ENCODE measurements at places on chromosomes 5 and 9. TPM values are rescaled to one million over a fixed set of nuclear protein-coding genes. Genes with fewer than 3 reads are reported as not detected.

The CAPSL gene
- total RNA-seq: 4.5 TPM

The PCDHA12 gene
- 4.3 TPM for total RNA-seq

The CCNJL gene
- 47.0 TPM for total RNA-seq

The RMRP gene
- 15,053 TPM for total RNA-seq

The MCC gene
- 21.4 TPM for total RNA-seq

The OMD gene
- total RNA-seq: 1.1 TPM

The ANXA1 gene
- 12.1 TPM for total RNA-seq

The PCDHGA5 gene
- 9.4 TPM for total RNA-seq

The EIF4EBP3 gene
- total RNA-seq: 11.7 TPM

The ADGRD2 gene
- 0.31 TPM for total RNA-seq

The TRAF1 gene
- 6.5 TPM for total RNA-seq

The GPX3 gene
- 216 TPM for total RNA-seq

The PTGR1 gene
- total RNA-seq: 20.9 TPM

The SLC34A3 gene
- total RNA-seq: 0.24 TPM

The SLC6A3 gene
- total RNA-seq: 1.5 TPM

The CDC20B gene
- 4.8 TPM for total RNA-seq

DNA sequence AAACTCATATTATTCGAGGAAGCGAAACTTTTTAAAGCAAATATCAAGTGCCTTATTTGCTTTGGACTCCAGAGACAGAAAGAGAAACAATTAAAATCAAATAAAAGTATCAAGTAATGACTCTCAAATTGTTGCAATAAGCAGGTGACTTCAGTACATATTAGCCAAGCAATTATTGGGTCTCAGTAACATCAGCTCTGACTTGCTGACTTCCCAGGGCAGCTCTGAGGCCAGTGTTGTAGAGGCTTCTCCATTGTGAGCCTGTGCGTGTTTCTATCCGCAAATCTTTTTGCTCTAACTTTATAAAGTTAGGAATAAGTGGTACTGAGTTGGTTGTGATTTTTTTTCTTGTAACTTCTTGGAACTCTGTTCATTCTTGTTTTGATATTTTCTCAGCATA, 186.8 kb upstream of the PRLR start:
- no peak for DNase-seq

GRCh38 chr5:97547999-97548738, 365.1 kb upstream of the RIOK2 start:
- DNase-seq: no peak

DNA sequence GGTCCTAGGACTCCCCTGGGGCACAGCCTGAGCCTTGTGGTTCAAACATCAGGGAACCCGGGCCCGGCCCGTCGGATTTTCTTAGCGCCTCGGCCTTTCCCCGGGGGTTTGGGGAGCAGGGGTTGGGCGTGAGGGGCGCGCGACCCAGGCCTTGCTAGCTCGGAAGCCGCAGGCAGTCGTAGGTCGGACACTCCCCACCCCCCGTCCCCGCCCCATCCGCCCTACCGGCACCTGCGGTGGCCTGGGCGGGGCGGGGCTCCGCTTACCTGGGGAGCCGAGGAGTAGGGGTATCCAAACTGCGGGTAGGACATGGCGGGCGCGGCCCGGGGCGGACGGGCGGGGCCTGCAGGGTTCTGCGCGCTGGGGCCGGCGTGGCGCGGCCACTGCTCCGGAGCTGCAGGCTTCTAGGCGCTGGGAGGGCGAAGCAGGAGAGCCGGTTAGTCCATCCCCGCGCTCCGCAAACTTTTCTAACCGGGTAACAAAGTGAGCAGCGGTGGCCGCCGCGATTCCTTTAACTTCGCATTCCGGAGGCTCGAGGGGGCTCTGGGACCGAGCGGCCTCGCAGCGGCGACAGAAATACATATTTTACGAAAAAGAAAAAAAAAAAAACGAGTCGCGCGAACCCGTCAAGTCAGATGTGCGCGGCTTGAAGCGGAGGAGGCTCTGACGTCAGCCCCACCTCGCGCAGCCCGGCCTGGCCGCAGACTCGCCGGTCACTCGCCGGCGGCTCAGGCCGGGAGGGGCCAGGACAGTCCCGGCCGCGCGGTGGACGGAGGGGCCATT, at the start of gene IRX4:
TSS of gene IRX4 (minus strand) at position 589 of the 783 bp plus-strand sequence. CDS start at position 311, 278 bp downstream.
- DNase-seq: peak; percentile 30

DNA sequence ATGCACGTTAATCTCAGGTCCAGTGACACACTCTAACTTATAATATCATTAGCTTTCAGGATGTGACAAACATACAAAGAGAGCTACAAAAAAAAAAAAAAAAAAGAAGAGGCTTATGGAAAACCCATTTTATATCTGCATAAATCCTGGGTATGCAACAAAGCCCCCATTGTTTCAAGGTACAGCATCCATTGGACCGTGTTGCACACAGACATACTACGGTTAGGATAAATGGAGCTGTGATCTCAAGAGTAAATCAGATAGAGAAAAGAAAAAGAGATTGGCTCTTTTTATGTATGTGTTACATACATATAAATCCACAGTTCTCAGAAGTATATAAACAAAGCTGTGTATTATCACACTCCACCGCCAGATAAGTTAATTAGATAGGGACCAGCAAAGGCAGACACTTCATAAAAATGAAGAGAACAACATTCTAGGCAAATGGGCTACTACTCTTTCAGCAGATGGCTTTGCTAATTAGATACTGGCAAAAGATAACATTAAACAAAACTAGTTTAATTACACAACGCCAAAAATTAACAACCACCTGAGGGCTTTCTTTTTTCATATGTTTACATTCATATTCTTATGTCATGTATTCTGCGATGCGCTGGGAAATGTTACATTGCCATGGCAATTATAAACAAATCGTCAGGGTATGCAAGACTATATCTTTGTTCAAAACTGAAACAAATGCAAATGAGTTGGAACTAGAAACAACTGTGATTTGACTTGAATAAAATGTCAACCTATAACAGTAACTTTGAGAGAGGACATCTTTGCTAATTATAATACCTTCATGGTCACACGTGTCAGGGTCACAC, 304.2 kb downstream of the SEMA5A start:
- no peak for DNase-seq

DNA sequence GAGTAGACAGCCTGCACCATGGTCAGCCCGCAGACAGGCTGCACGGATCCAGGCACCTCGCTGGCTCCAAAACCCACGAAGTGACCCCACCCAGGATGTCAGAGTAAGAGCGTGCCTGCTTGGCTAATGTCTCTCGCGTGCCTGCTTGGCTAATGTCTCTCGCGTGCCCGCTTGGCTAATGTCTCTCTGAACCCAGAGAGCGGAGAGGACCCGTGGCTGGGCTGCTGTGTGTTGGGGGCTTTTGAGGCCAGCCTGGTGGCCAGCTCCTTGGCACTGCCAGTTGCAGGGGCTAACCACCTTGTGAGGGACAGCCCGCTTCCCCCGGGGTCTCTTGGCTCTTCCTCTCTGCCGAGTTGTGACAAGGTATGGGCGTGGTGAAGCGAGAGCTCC, 8.9 kb upstream of the RXRA start:
- no peak for DNase-seq

DNA sequence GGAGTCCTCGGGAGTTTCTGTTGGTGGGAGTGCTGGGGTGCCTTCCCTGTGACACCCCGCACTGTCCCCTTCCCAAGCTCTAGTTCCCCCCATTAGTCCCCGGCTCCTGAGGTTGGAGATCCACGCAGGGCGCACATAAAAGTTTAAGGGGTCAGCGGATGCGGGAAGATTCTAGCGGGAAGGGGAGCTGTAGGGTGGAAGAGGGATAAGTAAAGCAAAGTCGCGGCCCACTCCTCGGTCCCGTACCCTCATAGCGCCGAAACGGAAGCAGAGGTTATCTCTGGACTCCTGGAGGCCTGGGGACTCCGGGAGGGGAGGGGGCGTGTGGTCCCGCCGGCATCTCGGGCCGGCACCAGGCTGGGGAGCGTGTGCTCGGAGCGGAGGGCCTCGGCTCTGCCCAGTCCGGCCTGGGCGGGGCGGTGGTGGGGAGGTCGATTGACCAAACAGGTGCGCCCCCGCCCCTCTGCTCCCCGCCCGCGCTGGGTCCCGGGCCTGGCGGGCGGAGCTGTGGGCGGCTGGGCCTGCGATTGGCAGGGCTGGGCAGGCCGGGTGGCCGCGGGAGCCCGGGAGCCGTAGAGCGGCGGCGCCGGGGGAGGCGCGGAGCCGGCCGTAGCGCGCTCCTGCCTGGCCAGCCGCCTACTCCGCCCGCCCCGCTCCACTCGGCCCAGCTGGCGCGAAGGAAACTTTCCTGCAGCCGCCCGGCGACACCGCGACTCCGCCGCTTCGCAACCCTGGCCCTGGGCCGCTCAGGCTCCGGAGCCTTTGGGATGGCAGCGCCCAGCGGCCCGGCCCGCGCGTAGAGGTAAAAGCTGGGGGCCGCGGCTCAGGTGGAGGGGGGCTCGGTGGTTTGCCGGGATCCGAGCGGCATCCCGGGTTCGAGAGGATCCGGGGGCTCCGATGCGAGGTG, 52.2 kb upstream of the DAB2IP start:
- DNase-seq: peak; percentile 27

GRCh38 chr9:79813258-79813638, 241.5 kb downstream of the TLE4 start:
- no peak for DNase-seq

- DNase-seq: no peak
Observed at GRCh38 chr5:126004636-126005035, 418.6 kb upstream of the GRAMD2B start.

- no peak for DNase-seq
Observed at GRCh38 chr9:77903666-77904285, 127.8 kb downstream of the GNAQ start.

GRCh38 chr5:57492632-57493031, 10.0 kb upstream of the ACTBL2 start:
- DNase-seq: no peak

- no peak for DNase-seq
Observed at GRCh38 chr5:167731951-167732350, 559.5 kb upstream of the WWC1 start.

GRCh38 chr9:87950765-87951488, 23.4 kb downstream of the CDK20 start:
- no peak for DNase-seq

DNA sequence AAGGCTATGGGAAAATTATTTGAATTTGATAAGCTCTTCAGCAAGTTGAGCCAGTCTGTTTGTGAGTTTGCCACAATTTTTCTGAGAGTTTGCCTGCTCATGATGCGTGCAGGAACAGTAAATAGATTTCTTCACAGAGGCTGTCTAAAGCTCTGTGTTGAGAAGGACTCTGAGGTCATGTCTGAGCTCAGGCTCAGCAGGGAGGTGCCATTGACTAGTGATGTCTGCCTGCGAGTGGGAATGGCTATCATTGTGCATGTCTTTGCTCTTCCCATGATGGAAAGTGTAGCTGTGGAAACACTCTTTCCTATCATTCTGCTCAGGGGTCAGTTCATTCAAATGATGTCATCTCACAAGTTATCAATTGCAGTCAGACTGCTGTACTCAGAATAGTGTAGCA, 142.8 kb downstream of the RASEF start:
- DNase-seq: no peak

DNA sequence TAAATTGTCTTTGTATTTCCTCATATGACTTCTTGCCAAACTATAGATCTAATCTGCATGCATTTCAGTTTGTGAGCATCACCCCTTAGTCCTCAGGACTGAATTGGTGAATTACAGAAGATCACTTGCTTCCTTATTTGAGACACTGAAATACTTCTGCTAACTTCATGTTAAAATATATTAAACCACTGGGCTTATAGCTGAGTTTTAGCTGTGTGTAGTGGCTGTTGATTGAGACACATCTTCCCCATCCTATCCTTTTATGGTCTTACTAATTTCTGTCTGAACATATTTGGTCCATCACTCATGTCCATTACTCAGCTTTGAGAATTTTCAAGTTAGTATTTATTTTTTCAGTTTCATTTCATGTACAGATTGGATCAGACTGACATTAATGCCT, 295.9 kb downstream of the PSAT1 start:
- DNase-seq: no peak

GRCh38 chr9:95764533-95765319, 110.8 kb upstream of the ERCC6L2 start:
- DNase-seq: no peak

DNA sequence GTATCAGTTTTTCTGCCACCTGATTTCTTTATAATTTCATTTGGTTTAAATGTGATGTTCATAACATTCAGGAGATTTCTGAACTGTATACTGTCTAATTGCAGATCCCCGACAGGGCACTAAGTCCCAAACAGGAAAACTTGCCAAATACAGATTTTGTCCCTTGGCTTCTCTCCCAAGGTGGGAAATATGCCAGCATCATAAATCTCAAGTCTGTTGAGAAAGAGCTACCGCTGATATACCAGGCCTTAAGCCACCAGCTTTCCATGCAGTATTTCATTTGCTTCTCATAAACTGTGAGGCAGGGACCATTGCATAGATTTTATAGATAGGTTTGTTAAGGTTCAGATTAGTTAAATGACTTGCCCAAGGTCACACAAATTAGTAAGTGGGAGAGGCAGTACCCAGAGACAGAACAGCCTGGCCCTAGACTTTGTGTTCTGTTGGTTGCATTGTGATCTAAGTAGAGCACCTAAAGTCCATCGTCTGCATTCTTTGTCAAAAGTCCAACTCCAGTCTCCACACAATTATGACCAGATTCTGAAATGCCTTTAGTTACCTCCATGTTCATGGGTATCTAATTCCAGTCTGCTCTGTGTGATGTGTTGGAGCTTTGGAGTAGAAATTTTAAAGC, 16.2 kb downstream of the GPR21 start:
- no peak for DNase-seq

GRCh38 chr5:41637424-41637823, 127.0 kb upstream of the PLCXD3 start:
- no peak for DNase-seq

DNA sequence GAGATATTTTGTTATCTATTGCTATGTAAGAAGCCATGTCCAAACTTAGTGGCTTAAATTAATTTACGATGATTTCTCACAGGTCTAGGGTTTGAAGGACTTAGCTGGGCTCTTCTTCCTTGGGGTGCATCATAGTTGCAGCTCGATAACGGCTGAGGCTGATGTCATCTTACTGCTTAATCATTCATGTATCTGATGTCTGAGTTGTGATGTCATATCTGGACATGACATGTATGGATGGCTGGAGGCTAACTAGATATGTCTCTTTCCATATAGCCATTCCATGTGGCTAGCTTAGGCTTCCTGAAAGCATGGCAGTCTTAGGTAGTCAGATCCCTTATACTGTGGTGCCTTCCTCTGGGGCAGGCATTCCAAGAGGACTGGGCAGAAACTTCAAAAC, 31.6 kb downstream of the ADGRV1 start:
- DNase-seq: no peak

GRCh38 chr5:179608131-179608581, 15.3 kb downstream of the HNRNPH1 start:
- DNase-seq: peak; percentile 16

GRCh38 chr9:109967651-109968642, 187.9 kb downstream of the PALM2AKAP2 start:
- no peak for DNase-seq

DNA sequence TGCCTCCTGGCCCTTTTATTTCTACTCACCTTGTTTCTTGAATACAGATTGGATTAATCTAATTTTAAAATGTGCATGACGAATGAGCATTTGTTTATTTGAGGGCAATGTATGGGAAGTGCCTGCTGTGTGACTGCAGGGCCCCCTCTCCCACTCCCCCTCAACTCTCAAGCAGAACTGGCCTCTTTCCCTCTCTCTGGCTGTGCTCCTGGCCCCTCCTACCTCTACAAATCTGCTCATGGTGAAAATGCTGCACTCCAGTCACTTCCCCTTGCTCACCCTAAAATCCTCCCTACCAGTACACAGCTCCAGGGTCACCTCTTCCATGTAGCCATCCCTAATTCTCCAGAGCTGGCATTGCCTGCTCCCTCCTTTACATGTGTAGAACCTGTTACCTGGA, 17.2 kb upstream of the NDST1 start:
- no peak for DNase-seq

Measured in testis (tissue), 5 donors.